ENCODE measurements at places on chromosomes 2 and 18. TPM values are rescaled to one million over a fixed set of nuclear protein-coding genes. Genes with fewer than 3 reads are reported as not detected.

Gene SLC25A52
- total RNA-seq, result not detected

Gene TXNDC2
- total RNA-seq, result 0.26 TPM

Gene WDCP
- total RNA-seq, result 23.1 TPM

Gene CDH7
- total RNA-seq, result not detected

Gene GCKR
- not detected for total RNA-seq

Gene LCT
- total RNA-seq, result 0.41 TPM

Gene GPAT2
- total RNA-seq, result 18.4 TPM

Gene SNORC
- 1.8 TPM for total RNA-seq

DNA sequence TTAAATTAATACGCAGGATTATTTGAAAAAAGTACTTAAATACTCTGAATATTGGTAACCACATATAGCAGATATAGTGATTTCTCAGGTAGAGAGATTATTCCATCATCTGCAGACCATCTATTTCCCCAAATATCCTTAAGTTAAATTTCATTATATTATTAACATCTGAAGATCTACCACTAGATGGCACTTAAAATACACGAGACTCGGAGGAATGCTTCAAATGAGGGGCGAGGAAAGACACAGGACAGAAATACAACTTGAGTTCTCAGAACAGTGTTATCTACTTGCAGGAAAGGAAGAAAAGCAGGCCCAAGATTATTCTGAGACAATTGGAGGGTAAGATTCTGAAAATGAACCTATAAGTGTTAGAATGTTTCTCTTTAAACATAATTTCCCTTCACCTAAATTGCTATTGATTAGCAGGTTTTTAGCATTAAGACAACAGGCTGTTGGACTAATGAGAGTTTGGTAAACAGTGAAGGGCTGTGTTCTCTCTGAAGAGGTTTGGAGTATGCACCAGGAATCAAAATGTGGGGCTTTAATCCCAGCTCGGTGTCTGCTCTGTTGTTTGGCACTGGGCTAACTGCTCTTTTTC, 76.9 kb upstream of the GCFC2 start:
- no peak for DNase-seq

DNA sequence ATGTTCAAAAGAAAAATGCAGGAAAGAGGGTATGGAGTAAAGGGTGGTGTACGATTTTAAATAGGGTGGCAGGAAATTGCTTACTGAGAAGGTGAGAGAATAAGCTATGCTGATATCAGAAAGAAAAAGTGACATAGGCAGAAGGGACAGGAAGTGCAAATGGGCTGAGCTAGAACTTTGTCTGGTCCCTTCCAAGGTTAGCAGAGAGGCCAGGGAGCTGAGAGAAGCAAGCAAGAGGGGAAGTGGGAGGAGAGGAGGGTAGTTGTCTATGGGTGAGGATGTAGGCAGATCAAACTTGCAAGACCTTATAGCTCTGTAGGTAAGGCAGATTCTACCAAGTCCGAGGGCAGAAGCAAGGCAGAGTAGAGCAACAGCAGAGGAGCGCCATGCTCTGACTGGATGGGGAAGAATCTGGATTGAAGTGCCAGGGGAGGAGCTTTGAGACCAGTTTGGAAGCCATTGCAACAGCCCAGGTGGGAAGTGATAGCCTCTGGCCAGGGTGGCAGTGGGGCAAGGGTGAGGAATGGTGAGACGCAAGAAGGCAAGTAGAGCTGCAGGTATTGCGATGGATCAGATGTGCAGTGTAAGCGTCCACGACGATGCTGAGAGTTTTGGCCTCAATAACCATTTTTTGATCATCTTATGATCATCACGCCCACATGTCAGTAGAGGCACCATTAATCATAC, 134.4 kb upstream of the APCDD1 start:
- DNase-seq, result no peak

- no peak for DNase-seq
These were observed 44.0 kb downstream of the KLF7 start for GRCh38 chr2:207121784-207122183.

DNA sequence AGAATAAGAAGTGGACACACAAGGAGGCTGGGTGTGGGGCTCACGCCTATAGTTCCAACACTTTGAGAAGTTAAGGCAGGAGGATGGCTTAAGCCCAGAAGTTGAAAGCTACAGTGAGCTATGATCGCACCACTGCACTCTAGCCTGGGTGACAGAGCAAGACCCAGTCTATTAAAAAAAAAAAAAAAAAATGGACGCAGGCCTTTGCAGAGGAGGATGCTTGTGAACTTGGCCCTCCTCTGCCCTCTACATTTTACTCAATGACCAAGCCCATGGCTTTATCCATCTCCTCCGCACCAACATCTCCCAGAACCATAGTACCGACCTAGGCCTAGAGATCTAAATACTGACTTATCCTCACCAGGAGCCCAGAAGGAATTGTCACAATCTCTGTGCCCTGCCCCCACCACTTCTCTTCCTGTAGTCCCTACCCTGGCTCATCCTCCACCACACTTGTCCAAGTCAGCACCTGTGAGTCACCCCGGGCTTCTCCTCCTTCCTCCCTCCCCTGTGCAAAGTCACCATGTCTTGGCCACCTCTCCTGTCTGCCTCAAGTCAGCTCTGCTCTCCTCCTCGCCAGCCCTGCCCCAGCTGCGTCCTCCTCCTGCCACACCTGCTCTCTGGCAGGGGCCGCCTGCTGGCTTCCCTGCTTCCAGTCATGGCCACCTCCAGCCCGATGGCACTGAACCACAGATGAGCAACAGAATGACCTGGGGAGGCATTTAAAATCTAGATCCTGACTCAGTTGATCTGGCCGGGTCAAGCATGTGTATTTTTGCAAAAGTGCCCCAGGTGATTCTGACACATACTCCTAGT, 35.8 kb upstream of the ASPRV1 start:
- no peak for DNase-seq

DNA sequence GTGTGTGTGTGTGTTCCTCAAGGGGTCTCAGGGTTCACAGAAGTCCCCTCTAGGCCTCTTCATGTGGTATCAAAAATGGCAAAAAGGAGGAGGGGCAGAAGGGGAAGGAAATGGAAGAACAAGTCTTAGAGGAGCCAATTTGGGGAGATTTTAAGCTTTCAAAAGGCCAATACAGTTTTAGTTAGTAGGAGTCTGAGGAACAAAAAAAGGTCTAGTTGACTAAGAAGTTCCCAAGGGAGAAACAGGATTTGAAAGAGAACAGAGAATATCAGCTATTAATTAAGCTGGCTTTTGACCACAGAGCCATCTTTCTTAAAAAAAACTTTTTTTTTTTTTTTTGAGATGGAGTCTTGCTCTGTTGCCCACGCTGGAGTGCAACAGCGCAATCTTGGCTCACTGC, 7.1 kb downstream of the RNF125 start:
- DNase-seq, result no peak

DNA sequence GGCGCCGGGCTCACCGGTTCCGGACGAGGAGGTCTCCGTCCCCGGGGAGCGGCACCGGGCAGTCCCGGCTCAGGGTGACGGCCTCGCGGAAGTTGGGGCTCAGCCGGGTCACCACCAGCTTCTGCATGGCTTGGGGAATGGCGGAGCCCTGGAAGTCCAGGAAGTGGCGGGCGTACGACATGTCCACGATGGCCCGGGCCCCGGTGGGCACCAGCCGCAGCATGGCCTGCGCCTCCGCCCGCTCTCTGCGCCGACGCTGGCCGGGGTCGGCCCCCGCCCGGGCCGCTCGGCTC, 157 bp downstream of the PTGR3 start:
- DNase-seq, result no peak

GRCh38 chr2:102142829-102143449, 393 bp downstream of the IL1R1 start:
- no peak for DNase-seq

GRCh38 chr2:98412751-98413458, 31.8 kb upstream of the INPP4A start:
- DNase-seq, result peak; percentile 49

DNA sequence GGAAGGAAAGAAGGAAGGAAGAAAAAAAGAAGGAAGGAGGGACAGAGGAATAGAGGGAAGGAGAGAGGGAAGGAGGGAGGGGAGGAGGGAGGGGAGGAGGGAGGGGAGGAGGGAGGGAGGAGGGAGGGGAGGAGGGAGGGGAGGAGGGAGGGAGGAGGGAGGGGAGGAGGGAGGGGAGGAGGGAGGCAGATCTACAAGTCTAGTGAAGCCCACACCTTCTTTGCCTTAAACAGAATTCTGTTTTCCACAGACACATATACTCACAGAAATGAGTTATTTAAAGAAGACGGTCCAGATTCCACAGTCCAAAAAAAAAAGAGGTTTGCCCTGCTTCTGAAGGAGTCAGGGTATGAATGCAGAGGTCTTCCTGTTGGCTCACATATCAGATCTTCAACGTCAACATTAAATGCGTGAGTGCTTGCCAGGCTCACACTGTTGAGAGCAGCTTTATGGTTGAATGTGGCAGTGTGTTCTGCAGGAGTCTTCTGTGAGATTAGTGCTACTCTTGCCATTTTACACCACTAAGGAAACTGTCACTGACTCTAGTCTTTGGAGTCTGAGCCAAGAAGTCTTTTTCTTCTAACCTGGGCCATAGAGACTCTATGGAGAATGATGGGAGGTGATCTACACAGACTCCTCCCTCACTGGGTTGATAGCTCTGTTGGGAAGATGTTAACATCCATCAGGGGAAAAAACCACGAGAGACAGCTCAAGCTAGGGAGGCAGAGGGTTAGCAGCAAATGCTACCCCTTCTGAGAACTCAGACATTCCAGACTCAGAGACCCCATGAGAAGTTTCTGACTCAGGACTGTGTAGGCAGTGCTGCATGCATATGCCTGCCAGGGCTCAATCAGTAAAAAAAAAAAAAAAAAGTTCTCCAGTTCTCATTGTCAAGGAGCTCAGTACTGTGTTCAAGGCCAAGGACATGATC, 23.3 kb downstream of the PAX8 start:
- DNase-seq, result no peak

- no peak for DNase-seq
These were observed 16.2 kb upstream of the GLI2 start for GRCh38 chr2:120719491-120719890.

DNA sequence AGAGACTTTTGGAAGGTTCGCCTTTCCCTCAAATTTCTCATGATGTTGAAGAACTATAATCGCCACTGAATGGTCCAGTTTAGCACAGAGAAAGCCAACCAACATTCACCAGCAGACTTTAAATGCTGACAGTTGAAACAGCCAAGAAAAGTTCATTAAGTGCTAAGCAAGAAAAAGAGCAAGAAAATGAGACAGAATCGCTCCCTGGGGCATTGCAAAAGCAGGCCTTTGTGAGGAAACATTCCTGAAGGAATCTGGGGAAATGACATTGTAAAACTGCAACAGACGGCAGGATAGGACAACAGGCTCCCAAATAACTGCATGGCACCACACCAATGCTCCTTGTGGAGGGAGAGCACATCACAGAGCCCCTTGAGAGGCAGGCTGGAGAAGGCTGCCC, 269.3 kb upstream of the ID2 start:
- DNase-seq, result no peak

DNA sequence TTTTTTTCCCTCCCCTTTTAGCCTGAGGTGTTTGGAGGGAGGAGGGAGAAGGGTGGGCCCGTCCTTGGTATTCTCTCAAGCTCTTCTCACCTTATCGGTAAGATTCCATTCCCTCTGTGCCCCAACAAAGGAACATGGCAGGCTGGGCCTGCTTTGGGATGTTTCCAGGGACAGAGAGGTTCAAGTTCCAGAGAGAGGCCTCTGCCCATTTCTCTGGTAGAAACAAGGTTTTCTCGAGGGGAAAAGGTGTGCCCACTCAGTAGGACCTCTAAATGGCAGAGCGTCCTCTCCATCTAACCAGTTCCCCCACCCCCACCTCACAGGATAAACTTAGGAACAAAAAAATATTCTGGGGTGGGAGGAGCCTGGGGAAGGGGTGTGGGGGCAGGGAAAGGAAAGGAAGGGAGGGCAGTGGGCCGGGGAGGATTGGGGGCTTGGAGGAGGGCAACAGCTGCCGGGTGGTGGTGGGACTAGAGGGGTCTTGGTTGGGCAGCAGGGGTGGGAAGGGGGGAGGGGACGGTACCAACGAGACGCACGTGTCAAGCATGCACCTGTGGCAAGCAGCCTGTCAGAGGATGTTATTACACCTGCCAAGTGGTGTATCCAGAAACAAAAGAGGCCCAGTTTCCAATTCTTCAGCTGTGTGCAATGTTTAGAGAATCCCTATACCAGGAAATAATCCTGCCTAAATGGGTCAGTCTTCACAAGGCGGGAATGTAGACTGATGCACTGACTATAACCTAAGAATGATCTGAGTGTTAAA, 2.1 kb downstream of the PCBP1 start:
- no peak for DNase-seq

DNA sequence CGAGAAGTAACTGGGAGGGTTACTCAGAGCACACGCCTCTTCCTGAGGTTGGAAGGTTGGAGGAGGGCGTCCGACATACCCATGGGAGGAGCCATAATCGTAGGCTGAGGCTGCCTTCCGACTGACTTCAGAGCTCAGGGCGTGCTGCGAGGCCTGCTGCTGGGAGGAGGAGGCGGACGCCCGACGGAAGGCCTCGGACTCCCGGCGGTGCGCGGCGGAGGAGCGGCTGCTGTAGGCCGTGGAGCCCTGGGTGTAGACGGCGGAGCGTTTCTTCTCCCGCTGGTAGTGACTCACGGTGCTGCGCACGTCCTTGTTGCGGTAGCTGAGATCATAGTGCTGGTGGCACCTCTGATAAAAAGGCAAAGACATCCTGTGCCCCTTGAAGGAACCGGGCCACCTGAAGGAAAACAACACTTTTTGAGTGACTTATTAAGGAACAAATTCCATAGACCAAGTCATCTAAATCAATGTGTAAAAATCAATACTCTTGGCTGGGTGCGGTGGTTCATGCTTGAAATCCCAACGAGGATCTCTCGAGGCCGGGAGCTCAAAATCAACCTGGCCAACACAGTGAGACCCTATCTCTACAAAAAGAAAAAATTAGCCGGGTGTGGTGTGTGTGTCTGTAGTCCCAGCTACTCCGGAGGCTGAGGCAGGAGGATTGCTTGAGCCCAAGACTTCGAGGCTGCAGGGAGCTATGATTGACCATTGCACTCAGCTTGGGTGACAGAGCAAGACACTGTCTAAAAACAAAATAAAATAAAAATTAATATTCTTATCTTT, 4.7 kb downstream of the MYOM1 start:
- DNase-seq, result no peak

GRCh38 chr2:107717661-107718060, 109.0 kb upstream of the RGPD4 start:
- DNase-seq, result no peak

DNA sequence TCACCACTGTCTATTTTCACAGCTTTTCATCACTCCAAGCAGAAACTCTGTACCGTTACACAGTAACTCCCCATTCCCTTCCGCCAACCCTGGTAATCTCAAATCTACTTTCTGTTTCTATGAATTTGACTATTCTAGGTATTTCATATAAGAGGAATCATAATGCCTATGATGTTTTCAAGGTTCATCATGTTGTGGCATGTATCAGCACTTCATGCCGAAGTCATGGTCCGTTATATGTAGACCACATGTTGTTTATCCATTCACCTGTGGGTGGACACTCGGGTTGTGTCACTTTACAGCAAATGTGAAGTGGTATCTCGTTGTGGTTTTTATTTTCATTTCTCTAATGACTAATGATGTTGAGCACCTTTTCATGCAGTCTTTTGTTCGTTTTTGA, 21.6 kb downstream of the CPSF3 start:
- no peak for DNase-seq

- DNase-seq, result peak; percentile 34
These were observed 9.6 kb upstream of the ITPRIPL1 start for GRCh38 chr2:96315400-96316071.
